Skin of body (tissue), 3 donors: ENCODE measurements at places on chromosomes 5 and 9. TPM values are rescaled to one million over a fixed set of nuclear protein-coding genes. Genes with fewer than 3 reads are reported as not detected.

Gene SPOCK1
- total RNA-seq, result 7.0 TPM

Gene FAXDC2
- total RNA-seq, result 26.7 TPM

Gene FBP2
- total RNA-seq, result 5.5 TPM

Gene NR5A1
- total RNA-seq, result not detected

Gene MSMP
- not detected for total RNA-seq

Gene RAD23B
- 78.5 TPM for total RNA-seq

Gene ZBED3
- 2.6 TPM for total RNA-seq

Gene ZNF354C
- 11.8 TPM for total RNA-seq

GRCh38 chr5:9642621-9643020 is 12.5 kb upstream of the TAS2R1 start:
- DNase-seq, result no peak

DNA sequence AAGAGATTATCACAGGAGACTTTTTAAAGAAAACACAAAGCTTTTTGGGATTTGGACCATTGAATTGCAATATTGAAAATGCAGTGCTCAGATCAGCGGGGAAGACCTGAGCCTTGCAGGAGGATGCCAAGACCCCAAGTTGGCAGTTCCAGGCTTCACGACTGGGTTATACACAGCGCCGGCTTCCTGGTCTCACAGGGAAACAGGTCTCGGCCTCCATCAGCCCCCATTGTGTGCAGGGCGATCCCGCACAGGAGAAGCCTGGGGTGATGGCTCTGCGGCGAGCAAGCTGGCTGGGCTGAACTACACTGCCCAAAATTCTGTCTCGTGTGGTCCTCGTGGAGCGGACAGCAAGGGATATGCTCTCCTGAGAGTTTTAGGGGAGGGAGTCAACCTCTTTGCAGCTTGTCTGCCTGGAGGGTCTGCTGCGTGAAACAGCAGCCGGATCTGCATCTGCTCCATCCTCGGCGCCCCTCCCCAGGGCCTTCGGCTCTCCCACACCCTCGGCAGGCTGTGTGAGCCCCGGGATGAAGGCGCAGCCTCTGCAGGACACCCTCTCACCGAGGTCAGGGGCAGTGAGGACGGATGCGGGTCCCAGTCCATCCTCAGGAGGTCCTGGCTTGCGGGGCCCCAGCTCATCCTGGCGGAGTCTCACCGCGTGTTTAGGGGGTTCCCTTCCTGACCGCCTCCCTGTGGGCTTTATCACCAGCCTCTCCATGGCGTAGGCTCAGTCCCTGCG is 60.6 kb downstream of the NSUN2 start:
- DNase-seq, result no peak

GRCh38 chr5:100448111-100448528 is 87.1 kb upstream of the FAM174A start:
- peak; percentile 38 for DNase-seq

DNA sequence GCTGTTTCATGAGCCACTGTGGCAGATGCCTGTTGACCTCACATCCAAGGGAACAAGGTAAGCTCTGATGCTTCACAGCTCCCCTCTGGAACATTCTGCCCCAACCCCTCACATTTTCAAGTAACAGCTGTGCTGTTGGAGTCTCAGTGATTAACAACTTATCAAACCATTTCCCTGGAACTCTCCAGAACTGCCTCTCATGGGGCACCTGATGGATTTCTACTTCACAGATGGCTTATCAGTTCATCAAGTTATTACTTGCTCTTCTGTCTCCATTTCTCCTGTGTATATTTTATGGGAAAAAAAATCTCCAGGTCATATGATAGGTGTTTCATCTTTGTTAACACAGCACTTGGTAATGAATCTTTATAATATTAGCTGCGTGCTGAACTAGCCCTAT is 322.4 kb downstream of the MAN2A1 start:
- no peak for DNase-seq

DNA sequence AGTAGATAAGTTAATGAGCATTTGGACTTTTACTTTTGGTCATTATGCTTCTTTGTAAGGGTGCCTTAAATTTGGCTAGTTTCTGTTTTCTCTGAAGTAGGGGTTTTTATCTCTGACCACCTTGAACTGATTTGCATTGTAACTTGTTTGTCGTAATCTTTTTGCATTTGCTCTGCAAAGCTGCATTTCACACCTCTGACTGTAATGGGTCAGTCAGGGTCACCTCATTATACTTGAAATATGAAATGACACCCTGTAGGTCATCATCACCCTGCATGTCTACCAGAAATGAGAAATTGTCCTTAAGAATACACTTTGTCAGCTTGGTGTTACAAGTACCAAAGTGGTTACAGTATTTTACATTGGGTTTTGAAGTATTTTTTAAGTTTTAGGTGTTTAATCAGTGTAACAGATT is 74.0 kb downstream of the KCNN2 start:
- no peak for DNase-seq

GRCh38 chr5:136016945-136017530 is 11.8 kb upstream of the TGFBI start:
- DNase-seq, result no peak

DNA sequence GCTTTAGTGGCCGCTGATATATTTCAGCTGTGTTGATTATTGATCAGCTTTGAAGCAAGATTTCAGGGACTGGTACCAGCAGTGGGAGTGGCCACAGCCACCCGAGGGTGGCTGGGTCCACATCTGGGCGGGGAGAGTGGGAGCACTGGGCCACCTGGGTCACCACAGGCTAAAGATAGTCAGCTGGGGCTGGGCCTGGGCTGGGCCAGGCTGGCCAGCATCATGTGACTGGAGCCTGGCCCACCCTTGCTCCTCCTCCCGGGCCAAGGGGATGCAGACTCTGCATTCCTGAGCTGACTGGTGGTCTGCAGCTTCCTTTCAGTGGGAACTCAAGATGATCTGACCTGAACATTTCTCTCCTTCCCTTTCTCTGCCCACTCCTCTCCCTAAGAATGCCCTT is 27.1 kb downstream of the LARP1 start:
- DNase-seq, result no peak

DNA sequence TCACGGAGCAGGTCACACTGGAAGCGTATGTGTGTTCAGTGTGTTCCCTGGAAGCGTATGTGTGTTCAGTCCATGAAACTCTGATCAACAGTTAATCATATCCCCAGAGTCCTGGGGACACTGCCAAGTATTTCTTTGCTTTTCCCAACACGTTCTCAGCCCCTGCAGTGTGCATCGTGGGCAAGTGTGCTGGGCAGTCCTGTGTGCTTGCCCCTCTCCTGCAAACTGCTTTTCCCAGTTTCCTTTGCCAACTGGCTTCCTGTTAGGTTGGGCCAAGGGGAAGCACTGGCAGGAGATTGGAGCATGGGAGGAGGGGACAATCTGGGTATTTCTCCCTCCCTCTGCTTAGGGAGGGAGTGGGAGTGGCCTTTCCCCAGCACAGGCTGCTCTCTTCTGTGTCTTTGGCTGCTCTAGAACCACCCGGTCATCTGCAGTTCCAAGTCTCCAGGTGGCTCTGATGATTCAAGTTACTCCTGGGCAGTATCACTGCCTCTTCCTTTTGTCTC is 36.8 kb upstream of the NEK6 start:
- DNase-seq, result no peak

GRCh38 chr5:150781706-150782614 is 3.4 kb downstream of the SMIM3 start:
- peak; percentile 76 for DNase-seq

DNA sequence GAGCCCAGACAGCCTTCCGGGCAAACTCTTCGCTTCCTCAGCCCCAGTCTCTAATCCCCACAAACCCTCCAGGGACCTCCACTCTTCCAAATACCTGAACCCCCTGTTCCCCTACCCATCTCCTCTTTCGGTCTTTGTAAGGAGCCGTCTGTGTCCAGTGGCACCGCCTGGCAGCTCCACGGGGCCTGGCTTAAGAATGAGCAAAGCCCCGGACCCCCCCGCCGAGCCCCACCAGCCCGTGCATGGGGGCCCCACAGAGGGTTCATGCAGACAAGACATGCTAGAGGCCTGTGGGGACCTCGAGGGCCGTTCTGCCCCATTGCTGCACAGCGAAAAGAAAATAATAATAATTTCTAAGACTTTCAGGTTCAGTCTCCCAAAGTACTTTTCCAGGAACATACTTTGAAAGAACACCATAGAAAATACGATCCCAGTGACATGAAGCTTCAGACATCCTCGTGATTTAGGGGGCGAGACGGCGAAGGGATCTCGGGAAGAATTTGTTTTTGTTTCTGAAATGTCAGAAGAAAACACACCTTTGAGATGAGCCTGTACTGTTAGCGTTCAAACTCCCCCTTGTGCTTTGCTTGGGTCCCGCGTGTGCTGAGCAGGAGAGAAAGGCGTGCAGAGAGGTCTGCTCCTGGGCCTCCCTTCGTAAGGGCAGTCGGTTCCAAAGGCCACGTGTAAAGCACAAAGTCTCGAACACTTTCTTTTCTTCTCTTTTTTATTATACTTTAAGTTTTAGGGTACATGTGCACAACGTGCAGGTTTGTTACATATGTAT is 49.2 kb downstream of the IRX2 start:
- DNase-seq, result no peak

GRCh38 chr9:16652582-16652981 is 217.9 kb downstream of the BNC2 start:
- DNase-seq, result peak; percentile 14

DNA sequence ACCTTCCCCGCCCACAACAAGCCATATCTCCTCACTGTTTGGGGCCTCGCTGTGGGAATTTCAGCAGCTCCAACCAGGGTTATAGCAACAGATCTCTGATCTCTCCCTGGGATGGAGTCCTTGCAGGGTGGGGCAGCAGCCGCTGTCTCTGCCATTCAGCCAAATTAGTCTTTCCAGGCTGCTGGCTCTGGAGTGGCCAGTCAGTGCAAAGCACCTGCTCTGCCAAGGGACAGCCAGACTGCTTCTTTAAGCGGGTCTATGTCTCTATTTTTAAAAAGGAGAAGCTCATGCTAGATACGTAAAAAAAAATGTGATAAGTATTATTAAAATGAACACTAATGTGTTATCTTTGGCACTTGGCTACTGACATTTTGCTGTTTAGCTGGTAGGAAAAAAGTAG is 380.2 kb downstream of the CDH10 start:
- DNase-seq, result no peak

DNA sequence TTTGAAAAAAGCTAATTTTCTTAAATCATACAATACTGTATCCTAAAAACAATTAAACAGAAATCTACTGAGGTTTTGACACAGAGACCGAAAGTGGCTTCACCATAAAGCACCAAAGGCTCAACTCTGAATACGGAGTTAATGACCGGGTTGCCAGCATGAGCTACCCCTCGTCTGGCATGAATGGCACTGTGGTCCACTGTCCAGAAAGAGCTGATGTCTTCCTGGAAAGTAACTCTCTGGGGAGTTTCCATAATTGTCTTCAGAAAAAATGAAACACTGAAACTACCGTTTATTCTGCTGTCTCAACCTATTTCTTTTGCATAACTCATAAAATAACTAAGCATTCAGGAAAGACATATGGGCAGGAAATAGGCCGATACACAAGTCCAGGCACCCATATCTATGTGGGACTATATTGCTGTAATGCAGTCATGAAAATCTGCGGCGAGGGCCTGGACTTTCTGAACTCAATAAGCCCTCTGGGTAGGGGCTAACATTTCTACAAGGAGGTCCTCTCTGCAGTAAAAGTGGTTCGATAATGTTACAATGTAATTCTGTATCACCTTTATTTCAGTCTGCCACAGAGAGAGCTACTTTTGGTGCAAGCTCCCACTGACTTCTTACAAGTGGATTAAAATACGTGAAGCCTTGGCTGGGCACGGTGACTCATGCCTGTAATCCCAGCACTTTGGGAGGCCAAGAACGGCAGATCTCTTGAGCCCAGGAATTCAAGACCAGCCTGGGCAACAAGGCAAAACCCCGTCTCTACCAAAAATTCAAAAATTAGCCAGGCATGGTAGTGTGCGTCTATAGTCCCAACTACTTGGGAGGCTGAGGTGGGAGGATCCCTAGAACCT is 52.4 kb downstream of the ANKH start:
- DNase-seq, result no peak
